Activated T-helper 1 cell treated with anti-CD3 and anti-CD28 coated beads, Interleukin-2, amount 50 U/mL, for 16 hours (primary cell): ENCODE measurements at places on chromosomes 7 and 10.

DNA sequence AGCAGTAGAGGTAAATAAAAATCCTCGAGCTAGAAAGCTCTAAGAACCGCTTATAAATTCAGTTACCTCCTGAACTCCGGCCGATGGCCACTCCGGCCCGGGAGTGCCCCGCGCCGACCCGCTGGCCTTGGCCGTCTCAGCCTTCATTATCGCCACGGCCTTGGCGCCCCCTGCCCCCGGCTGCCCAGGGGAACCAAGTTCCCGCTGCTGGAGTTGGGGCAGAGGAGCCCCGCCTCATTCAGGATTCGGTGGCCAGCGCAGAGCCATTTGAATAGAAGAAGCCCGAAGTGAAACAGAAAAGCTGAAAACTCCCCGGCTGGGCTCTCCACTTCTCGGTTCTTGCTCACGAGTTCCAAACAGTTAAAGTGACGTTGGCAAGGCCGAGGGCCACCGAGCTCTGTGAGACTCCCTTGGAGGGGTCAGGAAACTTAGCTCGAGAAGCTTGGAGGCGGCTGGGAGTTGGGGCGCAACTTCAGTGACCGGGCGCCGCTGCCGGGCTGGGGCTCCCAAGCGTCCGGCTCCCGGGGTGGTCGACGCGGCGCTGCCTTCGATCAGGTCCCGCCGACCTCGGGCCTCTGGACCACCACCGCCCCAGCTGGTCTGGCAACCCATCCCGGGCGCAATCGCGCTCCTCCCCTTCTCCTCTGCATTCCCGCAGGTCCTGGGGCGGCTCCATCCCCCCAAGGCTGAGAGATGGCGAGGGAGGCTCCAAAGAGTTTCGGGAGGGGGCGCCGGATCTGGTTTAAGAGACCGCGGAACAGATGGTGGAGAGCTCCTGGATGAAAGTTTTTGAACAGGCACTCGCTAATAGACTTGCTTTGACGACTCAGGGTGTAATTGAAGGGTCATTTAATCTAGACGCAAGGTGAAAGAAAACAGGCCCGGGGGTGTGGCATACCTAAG lies 5.8 kb upstream of the FEZF1 start:
- DNase-seq, result no peak

GRCh38 chr10:88983206-88983605 lies 7.4 kb upstream of the FAS start:
- no peak for DNase-seq

GRCh38 chr10:30786131-30786530 lies 156.6 kb upstream of the LYZL2 start:
- DNase-seq, result no peak

DNA sequence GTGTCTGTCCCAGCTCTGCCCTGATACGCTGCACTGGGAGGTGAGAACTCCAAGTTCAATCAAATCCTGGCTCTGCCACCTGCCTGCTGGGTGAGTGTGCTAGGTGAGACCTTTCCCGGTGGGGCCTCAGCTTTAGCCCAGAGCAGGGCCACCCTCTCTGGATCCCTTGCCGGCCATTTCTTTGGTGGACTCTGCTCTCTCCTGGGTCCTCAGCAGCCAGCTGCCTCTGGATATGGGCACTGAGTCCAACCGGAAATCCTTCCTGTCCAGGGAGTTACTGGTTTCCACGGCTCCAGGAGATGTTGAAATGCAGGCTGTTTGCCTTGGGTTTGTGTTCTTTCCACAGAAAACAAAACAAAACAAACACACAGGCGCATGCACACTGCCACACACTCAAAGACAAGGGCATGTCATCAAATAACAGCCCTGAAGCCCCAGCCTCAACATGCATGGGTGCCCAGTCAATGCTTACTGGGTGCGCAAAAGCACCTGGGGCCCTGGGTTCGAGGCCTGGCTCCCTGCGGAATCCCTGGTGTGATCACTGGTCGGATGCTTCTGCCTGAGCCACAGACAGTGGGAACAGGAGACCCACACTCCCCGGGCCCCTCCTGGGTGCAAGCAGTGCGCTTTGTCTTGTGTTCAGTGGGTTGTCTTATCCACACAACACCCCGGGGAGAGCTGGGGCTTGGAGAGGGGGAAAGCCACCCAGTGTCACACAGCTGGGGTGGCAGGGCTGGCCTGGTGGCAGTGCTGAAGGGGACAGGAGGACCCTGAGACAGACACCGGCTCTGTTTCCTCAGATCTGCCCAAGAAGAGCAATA lies 33.1 kb downstream of the PPIF start:
- DNase-seq, result no peak

GRCh38 chr10:5816170-5816569 lies 2.9 kb upstream of the GDI2 start:
- no peak for DNase-seq

- no peak for DNase-seq
These were observed 64.4 kb upstream of the CSTF2T start for GRCh38 chr10:51763746-51764145.

- DNase-seq, result no peak
These were observed 270.1 kb upstream of the TPK1 start for GRCh38 chr7:145106001-145106400.

DNA sequence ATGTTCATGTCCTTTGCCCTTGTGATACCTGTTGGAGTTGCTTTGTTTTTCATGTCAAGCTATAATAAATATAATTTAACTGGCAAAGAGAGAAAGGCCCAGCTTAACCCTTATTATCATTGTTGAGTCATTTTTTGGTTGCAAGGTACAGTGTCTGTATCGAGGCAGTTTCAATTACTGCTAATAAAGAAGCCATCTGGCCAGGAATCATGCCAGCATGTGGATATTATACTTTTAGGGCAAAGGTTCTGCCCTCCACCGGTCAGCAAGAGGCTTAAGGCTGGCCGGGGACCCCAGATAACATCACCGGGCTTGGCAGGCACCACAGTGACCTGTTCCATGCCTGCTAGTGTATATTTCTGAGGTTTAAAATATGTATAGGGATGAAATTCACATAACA lies 9.0 kb upstream of the CYP3A4 start:
- no peak for DNase-seq

DNA sequence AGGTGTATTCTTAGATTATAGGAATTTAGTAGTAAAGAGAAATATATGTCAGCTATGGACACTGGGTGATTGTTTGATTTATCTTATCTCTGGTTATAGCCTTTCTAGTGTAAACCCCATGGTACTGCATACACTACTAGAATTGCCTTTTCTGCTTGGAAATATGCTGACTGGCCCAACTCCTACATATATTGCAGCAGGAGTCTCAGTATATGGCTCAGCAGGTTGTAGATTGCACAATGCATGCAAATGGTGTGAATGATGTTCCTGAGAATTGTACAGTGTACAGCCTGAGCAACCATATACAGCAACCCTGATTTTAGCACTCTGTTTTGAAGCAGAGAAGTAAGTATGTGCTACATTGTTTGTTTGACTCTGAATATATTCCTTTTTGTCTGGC lies 153.4 kb upstream of the NPY start:
- no peak for DNase-seq

DNA sequence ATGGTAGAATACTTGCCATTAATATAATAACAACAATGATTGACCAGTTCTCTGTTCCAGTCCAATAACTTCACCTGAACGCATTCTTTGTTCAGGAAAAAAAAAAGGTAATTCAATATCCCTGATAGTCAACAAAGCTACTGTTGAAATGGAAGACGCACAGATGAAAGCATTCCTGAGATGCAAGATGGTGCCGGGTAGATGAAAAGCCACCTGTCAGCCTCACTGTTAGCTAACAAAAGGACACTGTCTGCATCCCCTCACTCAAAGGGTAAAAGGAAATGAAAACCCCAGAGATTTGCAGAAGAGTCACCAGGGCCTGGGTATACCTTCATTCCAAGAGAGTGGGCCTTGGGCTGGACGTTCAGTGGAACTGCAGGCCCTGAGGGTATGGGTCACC lies 357.4 kb downstream of the PLXNA4 start:
- no peak for DNase-seq

DNA sequence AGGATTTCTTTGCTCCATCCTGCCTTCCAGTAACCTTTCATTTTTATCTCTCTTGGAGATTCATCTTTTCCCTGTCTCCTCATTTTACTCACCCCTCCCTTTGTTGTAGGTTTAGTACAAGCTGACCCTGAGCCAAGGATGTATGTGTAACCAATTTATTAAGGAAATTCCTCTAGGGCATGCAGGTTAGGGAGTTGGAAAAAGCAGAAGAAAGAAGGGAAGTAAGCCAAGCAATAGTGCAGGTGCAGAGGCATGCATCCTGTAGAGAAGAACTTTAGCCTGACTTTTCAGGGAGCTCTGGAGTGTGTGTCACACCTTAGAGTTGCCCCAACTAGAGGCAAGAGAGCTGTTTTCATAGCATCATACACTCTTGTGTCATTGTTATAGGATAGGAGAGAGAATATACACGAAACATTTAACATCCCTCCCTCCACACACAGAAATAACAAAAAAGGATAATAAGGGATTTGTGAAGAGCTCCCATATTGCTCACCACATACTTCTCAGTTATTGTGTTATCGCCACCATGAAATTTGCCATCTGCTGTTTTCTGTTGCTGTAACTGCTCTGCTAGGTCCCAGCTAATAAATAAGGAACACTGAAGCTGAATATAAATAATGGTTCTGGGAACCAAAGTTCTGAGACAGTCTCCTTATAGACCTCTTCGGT lies 21.8 kb upstream of the SEMA3C start:
- no peak for DNase-seq

DNA sequence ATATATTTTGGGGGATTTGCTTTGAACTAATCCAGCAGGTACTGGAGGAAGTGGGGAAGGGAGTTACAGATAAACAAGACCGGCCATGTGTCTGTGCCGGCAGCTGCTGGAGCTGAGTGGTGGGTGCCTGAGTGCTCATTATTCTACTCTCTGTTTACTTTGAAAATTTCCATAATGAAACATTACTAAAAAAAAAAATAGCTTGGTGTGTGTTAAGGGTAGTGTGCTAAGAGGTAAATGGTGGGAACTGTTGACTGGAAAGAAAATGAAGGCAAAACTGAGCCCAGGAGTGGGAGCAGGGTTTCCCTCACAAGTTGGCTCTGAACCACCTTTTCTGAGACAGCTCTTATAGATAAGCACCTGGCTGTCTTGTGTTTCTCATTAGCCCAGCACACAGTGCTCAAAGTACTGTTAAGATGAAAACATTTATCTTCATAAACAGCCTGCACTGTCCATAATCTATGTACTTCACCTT lies 50.6 kb downstream of the PARD3 start:
- DNase-seq, result no peak

- DNase-seq, result no peak
These were observed 147.3 kb upstream of the PRPS1L1 start for GRCh38 chr7:18174996-18175395.

- no peak for DNase-seq
These were observed 3.4 kb downstream of the SDHAF3 start for GRCh38 chr7:97120713-97121457.

GRCh38 chr7:18693406-18693805 lies 197.9 kb downstream of the HDAC9 start:
- DNase-seq, result no peak

GRCh38 chr10:3785851-3786271 lies 852 bp upstream of the KLF6 start:
- no peak for DNase-seq

- DNase-seq, result no peak
These were observed 130.7 kb upstream of the CELF2 start for GRCh38 chr10:10886861-10887531.

DNA sequence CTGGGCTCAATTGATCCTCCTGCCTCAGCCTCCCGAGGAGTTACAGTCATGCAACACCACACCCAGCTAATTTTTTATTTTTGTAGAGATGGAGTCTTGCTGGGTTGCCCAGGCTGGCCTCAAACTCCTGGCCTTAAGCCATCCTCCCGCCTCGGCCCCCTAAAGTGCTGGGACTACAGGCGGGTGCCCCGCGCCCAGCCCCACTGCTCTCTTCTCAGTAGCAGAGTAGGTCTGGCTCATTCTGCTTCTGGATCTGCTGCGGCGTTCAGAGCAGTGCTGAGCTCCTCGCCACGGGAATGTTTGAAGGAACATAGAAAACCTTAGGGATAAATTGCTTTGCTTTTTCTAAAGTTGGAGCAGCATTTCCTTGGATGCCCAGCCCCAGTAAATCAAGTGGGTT lies 27.4 kb downstream of the WIPI2 start:
- no peak for DNase-seq

GRCh38 chr10:124214610-124215375 lies 121.4 kb upstream of the CHST15 start:
- no peak for DNase-seq

DNA sequence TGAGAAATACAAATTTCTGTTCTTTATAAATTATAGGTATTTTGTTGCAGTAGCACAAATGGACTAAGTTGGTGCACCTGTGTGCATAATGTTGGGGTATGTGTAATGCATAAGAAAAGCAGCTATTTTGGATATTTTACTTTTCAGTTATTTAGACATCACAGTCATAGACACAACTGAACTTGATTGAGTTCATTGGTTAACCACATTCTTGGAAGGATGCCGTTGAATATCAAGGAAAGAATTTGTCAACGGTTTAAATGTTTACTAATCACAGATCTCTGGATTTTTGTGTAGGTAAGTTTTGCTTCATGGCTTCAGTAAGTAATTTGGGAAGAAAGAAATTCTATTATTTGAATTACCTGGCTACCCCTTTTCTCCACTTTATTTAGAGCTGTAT lies 4.1 kb downstream of the OTUD1 start:
- DNase-seq, result no peak

DNA sequence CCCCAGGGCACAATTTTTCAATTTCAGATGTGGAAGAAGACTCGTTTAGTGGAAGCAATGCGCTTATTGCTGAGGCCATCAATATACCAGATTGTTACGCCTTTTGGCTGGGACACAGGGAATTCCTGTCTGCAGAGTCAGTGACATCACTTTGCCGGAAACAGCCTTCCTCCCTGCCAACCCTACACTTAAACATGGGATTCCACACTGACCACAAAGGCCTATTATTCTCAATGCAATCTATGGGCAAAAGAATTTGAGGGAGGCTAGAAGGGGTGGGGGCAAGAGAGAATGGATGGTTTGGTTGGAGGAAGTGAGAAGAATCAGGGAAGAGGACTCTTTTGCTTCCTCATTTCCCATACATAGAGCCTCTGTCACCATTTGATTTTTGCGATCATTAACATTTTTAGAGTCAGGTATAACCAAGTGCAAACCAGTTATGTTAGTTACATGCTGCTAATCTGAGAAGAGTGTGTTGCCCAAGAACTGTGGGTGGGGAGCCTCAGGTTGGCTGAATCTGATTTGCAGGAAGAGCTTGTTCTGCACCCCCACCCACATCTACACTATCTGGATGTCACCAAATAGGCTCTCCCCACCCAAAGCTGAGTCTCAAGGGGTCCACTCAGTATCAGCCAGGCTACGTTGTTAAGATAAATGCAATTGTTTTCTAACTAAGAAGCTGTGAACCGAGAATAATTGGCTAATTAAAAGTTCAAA lies 58.2 kb downstream of the ENTPD1 start:
- no peak for DNase-seq

- no peak for DNase-seq
These were observed 21.7 kb upstream of the BMPER start for GRCh38 chr7:33883671-33883965.

- no peak for DNase-seq
These were observed 1.0 kb downstream of the CNPY1 start for GRCh38 chr7:155545348-155545747.

DNA sequence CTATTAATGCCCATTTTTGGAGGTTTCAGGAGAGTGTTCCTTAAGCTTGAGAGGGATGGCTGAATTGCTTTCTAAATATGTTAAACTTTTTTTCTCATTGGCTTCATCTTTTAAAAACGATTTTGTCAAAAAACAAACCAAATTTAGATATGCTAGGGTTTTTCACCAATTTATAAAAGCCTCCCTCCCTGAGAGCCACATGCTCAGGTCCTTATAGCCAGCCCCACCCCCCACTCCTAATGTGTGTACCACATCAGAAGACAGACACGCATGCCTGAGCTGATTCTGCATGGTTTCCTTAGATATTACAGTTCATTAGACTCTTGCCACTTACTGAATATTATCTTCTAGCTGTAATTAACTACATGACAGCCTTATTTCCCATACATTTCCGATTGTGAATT lies 2.0 kb downstream of the CUL1 start:
- DNase-seq, result no peak
